ENCODE measurements at places on chromosomes 5 and 9. TPM values are rescaled to one million over a fixed set of nuclear protein-coding genes. Genes with fewer than 3 reads are reported as not detected.

CNTNAP3B gene
- total RNA-seq = 26.3 TPM

DNA sequence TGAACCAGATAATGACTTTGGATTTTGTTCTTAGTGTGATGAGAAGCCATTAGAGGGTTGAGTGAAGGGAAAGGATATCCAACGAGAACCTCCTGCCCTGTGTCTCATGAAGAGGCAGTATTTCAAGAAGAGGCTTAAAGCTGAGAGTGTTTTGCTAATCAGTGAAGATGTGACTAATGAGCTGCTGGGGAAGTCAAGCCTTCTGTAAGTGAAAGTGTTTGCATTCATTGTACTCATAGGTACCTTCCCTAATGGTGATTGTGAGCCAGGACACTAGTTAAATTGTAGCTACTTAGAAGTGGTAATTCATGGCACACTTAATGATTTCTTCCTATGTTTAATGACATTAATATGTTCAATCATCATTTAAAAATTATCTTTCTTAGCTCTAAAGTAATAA, 23.7 kb downstream of the PIP5K1B start:
- no peak for DNase-seq
- H3K27me3 ChIP-seq = no peaks in the 10 kb centered on the region
- H3K4me3 ChIP-seq = no peak overlapping the region
- H3K27ac ChIP-seq = no peak overlapping the region

GRCh38 chr5:79811081-79811480, 121.4 kb downstream of the CMYA5 start:
- H3K4me3 ChIP-seq = no peak overlapping the region
- no peaks in the 10 kb centered on the region for H3K27me3 ChIP-seq
- no peaks in the 10 kb centered on the region for H3K36me3 ChIP-seq
- no peak overlapping the region for H3K27ac ChIP-seq
- no peak for DNase-seq

GRCh38 chr5:85488295-85488694, 1103.6 kb upstream of the EDIL3 start:
- H3K36me3 ChIP-seq = no peaks in the 10 kb centered on the region
- H3K27me3 ChIP-seq = no peaks in the 10 kb centered on the region
- no peak overlapping the region for H3K4me3 ChIP-seq
- H3K27ac ChIP-seq = no peak overlapping the region

GRCh38 chr9:97387936-97388684, 23.8 kb upstream of the TDRD7 start:
- H3K4me1 ChIP-seq = peaks cover 8% of the 10 kb centered on the region
- no peak overlapping the region for H3K27ac ChIP-seq
- DNase-seq = no peak
- no peaks in the 10 kb centered on the region for H3K27me3 ChIP-seq

DNA sequence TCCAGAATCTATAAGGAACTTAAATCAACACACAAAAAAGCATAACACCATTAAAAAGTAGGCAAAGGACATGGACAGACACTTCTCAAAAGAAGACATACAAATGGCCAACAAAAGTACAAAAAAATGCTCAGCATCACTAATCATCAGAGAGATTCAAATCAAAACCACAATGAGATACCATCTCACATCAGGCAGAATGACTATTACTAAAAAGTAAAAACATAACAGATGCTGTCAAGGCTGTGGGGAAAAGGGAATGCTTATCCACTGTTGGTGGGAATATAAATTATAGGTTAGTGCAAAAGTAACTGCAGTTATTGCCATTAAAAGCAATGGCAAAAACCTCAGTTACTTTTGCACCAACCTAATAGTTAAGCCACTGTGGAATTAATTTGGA, 32.2 kb upstream of the SPATA31D4 start:
- no peaks in the 10 kb centered on the region for H3K36me3 ChIP-seq
- no peak overlapping the region for H3K27ac ChIP-seq
- no peaks in the 10 kb centered on the region for H3K4me1 ChIP-seq
- DNase-seq = no peak
- H3K27me3 ChIP-seq = no peaks in the 10 kb centered on the region

AKNA gene
- 52.1 TPM for total RNA-seq

DNA sequence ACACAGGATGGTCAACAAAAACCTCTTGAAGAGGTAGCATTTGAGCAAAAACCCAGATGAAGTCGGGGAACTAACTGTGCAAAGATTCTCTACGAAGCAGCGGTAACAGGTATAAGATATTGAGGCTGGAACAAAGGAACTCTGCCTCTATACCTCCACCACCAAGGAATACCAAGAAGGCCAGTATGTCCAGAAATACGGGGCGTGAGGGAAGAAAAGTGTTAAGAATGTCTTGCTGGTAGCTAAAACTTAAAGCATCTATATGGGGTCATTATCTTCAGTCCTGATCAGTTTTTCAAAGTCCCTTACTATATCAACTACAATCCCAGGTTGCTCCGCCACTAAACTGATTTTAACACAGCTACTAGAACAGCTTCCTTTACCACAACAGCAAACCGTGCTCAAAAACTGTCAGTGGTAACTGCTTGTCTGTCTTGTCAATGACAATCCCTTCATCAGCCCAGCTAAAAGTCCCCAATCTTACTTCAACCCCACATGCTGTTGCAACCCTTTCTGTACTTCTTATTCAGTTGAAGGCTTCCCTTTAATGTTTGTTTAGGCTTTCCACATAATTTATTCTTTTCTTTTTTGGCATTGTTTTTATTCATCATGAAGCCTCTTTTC, 9.4 kb downstream of the PAM start:
- H3K27me3 ChIP-seq = no peaks in the 10 kb centered on the region
- no peak overlapping the region for H3K4me3 ChIP-seq
- H3K27ac ChIP-seq = no peak overlapping the region

TPPP gene
- 6.9 TPM for total RNA-seq

DNA sequence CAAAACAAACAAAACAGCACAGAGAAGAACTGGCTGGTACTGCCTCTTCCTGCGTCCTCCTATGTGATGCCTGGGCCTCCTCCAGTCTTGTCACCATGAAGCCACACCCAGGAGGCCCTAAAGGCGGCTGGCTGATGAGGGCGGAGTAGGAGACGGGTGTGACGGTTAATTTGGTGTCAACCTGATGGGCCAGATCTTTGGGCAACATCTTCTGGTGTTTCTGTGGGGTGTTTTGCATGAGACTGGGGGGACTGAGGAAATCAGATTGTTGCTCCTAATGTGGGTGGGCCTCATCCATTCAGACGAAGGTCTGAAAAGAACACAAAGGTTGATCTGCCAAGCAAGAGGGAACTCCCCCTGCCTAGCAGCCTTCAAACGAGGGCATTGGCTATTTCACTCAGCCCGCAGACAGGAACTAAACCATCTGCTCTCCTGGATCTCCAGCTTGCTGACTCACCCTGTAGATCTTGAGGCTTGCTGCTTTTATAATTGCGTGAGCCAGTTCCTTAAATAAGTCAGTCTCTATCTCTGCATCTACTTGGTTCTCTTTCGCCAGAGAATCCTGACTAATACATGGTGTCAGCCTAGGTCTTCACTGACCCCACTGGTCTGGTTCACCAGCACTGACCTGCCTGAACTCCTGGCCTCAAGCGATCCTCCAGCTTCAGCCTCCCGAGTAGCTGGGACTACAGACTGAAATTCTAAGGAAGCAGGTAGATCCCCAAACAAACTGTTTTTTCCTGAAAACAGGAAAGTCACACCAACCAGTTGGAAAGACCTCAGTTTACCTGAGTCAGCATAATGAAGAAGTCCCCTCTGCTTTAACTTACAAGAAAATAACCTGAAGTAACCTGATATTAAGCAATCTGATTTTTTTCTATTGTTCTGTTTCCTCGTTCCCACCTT, 12.8 kb upstream of the ZFP62 start:
- no peak overlapping the region for H3K4me3 ChIP-seq
- H3K36me3 ChIP-seq = no peaks in the 10 kb centered on the region
- DNase-seq = no peak
- no peaks in the 10 kb centered on the region for H3K27me3 ChIP-seq
- H3K27ac ChIP-seq = no peak overlapping the region
- H3K4me1 ChIP-seq = no peaks in the 10 kb centered on the region

Measured in kidney (tissue), 22 donors.